ENCODE measurements at places on chromosomes 2 and 18.

GRCh38 chr2:45806563-45807358 lies 155.3 kb downstream of the PRKCE start:
- no peak for DNase-seq

DNA sequence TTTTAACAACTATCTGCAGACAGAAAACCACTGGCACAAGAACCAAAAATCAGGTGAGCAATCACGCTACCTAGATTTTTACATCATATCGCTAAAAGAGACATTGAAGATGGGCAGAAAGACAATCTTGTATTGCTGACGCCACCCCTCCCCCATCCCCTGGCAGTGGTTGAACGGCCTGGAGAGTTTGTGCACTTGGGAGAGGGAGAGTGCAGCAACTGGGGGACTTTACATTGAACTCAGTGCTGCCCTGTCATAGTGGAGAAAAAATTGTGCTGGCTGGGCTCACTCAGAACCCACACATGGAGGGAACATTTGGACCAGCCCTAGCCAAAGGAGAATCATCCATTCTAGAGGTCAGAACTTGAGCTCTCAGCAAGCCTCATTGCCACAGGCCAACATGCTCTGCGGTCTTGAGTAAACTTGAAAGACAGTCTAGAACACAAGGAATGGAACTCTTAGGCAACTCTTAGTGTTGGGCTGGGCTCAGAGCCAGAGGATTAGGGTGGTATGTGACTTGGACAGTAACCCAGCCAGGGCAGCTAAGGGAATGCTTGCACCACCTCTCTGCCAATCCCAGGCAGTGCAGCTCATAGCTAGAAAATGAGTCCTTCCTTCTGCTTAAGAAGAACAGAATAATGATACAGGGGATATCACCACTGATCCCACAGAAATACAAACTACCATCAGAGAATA lies 220.0 kb upstream of the CYP26B1 start:
- DNase-seq: no peak

DNA sequence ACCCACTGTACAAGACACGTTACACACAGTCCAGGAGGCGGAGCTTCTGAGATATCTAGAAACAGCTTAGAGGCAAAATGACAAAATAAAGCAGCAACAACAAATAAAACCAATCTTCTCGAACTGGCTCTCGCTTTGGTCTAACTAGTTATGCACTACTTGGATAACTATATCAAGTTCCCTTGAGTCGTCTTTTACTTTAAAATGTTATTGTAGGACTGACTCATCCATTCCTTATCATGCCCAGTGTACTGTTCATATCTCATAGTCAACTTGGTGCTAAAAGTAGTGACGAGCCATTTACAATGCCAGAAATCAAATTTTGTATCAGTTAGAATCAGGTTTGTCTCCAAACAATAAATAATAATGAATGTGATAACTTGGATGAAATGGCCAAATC lies 102.5 kb upstream of the SLC35G4 start:
- no peak for DNase-seq

- peak; percentile 44 for DNase-seq
These were observed 4.2 kb upstream of the SP100 start for GRCh38 chr2:230411570-230412370.

DNA sequence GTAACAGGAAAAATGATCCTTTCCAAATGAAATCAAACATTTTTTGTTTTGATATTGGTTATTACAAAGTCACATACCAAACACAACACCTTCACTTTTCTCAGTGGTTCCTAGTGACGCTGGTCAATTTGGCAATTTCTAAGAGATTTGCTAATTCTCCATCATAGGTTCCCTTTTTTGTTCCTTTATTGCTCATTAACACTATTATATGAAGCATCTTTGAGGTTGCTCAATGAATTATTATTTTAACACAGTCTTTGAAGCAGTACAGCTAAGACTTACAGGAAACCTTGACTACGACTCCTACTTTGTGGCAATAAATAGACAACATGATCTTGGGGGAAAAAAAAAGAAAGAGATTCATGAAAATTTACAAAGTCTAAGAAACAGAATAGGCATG lies 152.2 kb upstream of the VRK2 start:
- DNase-seq: no peak

GRCh38 chr2:224223851-224224555 lies 177.9 kb downstream of the FAM124B start:
- no peak for DNase-seq

GRCh38 chr2:205017381-205017780 lies 472.1 kb downstream of the PARD3B start:
- no peak for DNase-seq

DNA sequence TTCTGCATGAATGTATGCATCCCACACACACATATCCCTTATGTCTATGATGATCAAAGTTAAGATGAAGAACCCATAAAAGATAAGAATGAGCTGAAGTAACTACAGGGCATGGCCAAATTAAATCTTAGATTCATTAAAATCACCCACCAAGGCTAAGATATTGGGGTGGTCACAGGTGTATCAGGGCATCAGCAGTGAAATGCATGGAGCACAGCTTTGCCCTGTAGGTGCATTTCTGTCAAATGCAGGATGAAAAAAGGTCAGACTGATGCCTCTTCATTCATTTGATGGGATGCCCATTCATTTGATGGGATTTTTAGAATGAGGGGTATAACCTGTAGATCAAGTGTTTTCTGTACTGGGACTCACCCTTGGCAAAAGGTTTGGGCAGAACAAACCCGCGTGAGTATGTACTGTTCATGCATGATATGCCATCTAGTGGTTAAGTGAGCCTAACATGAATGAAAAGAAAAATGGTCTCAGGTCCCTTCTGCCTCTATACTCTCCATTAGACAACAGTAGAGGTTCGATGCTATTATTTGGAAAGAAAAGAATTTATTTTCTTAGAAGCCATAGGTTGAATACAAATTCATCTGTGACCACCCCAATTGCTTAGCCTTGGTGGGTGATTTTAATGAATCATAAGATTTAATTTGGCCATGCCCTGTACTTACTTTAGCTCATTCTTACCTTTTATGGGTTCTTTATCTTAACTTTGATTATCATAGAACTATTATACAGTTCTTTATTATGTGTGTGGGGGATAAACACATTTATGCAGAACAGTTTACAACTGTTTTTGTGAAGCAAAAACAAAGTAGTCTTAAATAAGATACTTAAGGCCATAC lies 43.2 kb upstream of the NOSTRIN start:
- no peak for DNase-seq
